ENCODE measurements at places on chromosomes 13 and 19. TPM values are rescaled to one million over a fixed set of nuclear protein-coding genes. Genes with fewer than 3 reads are reported as not detected.

ZNF557 gene
- 4.7 TPM for total RNA-seq

ZNF569 gene
- total RNA-seq = 8.6 TPM

ZNF723 gene
- not detected for total RNA-seq

PLA2G4C gene
- total RNA-seq = 8.8 TPM

ATCAY gene
- total RNA-seq = not detected

CRB3 gene
- 1.2 TPM for total RNA-seq

IZUMO1 gene
- not detected for total RNA-seq

SIN3B gene
- 18.8 TPM for total RNA-seq

GJB2 gene
- total RNA-seq = 0.89 TPM

GATAD2A gene
- 91.2 TPM for total RNA-seq

MEIS3 gene
- total RNA-seq = not detected

CGB1 gene
- not detected for total RNA-seq

ZNF581 gene
- total RNA-seq = 20.7 TPM

KLK12 gene
- not detected for total RNA-seq

KLK10 gene
- not detected for total RNA-seq

COX7A1 gene
- total RNA-seq = not detected

ZIC2 gene
- not detected for total RNA-seq

SIGLEC5 gene
- total RNA-seq = 0.12 TPM

ZNF682 gene
- 8.1 TPM for total RNA-seq

OVOL3 gene
- not detected for total RNA-seq

CCDC70 gene
- total RNA-seq = not detected

VN1R4 gene
- total RNA-seq = not detected

ABCA7 gene
- total RNA-seq = 30.1 TPM

METTL21C gene
- not detected for total RNA-seq

NOTCH3 gene
- not detected for total RNA-seq

Measured in activated naive CD4-positive, alpha-beta T cell treated with anti-CD3 and anti-CD28 coated beads for 36 hours (primary cell).